ENCODE measurements at places on chromosomes 2 and 18.

DNA sequence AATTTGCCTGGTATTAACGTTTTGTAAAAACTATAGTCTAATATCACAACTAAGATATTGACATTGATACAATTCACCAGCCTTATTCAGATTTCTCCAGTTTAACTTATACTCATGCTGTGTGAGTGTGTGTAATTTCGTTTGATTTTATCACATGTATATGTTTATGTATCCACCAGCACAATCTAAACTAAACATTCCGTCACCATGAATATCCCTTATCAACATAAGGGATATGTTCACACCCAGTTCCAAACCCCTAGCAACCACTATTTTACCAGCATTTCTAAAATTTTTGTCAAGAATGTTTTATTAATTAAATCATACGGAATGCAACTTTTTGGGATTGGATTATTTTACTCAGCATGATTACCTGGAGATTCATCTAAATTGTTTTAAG is 450.3 kb downstream of the FBXO15 start:
- no peak for DNase-seq

DNA sequence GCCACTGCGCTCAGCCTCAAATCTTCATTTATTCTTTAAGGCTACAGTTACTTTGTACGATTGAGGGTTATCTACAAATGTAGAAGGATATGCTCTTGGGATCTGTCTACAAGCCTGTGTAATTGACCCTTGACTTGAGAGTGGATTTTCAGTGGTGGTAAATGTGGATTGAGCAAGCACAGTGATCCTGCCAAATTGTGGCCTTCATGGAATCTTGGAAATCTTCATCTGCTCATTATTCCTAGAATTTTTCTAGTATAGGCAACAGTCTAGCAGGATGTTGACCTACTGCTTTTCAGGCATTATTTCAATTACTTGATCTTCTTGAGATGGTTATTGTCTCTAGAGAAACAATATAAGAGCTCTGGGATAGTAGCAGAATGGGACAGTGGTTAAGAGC is 226.1 kb upstream of the REV1 start:
- no peak for DNase-seq

DNA sequence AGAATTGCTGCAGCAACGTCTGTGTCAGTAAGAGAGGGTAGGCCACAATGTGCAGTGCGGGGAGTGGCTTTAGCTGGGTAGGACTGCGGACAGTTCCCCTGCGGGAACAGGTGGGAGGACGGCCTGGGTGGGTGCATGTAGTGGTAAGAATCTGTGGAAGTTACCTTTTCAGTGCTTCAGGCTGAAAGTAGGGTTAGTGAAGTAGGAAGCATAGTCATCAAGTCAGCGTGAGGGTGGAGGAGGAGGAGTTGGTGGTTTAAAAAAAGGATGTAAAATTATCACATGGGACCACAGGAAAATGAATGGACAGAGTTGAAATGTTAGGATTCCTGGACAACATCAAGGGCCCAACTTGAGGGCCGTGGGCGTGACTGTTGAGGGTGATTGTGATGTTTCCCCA is 13.2 kb downstream of the CEP192 start:
- DNase-seq, result no peak

GRCh38 chr2:47083886-47084687 is 71.0 kb downstream of the STPG4 start:
- DNase-seq, result no peak

GRCh38 chr2:68537011-68537410 is 69.6 kb downstream of the APLF start:
- no peak for DNase-seq

DNA sequence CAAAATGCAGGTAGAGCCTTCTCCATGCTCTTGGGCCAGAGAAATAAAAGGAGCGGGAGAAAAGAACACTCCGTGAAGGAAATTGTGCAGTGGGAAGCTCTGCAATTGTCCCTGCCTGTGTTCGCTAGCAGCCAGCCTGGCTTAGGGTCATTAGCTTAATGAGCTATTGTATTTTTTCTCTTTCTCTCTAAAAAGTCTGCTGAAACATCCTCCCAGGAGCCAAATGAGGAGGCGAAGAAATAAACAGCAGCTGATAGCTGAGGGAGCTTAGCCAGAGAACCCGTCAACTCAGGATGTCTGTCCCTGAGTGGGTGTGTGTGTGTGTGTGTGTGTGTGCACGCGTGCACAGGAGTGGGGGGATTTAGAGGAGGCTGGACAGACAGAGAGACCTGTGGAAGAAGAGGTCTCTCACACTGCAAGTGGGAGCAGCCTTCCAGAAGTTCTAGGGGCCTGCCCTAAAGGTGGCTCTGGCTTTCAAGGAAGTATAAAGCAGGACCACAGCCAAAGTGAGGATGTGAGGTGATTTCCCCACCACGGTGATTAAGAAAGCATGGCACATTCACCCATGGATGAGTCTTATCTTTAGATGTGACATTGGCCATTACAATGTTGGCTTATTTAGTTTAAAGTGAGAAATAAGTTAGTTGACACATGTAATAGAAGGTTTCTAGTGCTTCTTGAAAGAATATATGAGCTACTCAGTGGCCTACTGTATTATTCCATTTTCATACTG is 690.4 kb downstream of the RNF144A start:
- no peak for DNase-seq

DNA sequence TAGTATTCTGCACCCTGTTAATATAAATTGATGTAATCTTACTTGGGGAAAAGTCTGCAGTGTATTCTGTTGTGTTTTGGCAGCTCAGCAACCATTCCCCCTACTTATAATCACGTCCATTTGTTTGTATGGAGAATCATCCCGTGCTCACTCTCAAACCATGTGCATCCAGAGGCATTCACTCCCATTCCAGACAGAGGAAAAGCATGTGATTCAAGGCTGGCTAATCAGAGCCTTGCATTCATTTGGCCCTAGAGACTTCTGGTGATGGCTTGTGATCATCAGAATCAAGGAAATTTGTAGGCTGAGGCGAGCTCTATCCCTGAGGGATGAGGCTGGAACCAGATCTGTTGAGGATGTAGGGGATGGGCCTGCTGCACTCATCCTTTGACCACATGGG is 5.1 kb upstream of the WIPF1 start:
- DNase-seq, result no peak

- DNase-seq, result no peak
Observed at GRCh38 chr18:31557446-31557845, 34.2 kb upstream of the TTR start.

DNA sequence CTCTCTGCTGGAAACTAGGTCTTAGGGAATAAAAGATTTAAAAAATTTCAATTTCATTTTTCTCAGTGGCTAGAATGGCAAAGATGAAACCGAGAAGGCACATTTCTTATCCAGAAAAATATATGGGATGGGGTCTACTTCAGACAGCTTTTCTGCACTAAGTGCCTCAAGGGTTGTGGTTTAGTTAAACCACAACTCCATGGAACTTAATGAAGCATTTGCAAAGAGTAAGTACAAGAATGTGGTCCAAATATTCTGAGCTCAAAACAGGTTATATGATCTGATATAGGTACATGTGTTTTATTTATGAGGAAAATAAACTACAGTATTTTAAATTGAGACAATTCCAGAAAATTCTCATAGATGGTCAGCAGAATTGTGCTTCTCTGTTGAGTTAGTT is 101.8 kb upstream of the FZD5 start:
- DNase-seq, result no peak

GRCh38 chr2:241773511-241774418 is 2.9 kb upstream of the GAL3ST2 start:
- no peak for DNase-seq

DNA sequence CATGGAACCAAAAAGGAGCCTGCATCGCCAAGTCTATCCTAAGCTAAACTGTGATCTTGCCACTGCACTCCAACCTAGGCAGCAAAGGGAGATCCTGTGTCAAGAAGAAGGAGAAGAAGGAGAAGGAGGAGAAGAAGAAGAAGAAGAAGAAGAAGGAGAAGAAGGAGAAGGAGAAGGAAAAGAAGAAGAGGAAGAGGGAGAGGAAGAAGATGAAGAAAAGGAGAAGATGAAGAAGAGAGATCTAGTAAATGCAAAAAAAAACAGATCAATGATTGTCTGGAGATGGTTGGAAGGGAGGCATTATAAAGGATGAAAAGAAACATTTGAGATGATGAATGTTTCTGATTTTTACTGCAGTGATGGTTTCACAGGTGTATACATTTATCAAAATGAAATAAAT is 1629.0 kb upstream of the PIK3C3 start:
- no peak for DNase-seq

GRCh38 chr18:58572181-58572580 is 56.7 kb downstream of the ALPK2 start:
- no peak for DNase-seq

GRCh38 chr2:147855977-147856376 is 11.1 kb downstream of the ACVR2A start:
- no peak for DNase-seq

DNA sequence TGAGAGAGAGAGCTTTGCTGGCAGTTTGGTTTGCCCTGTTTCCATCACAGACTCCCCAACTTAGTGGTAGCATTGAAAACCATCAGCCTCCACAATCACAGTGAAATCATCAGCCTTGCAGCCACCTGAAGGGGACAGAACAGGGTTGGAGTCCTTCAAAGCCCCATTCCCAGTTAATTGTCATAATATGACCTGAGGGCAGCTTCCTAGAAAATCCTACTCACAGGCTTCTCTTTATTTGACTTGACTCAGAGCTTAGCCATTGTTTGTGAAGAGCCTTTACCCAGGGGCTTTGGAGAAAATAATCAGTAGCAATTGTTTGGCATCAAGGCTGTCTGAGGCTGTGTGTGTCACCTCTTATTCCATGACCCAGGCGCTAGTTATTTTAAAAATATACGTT is 308.7 kb downstream of the CBLN2 start:
- no peak for DNase-seq

GRCh38 chr2:12971581-12972365 is 255.0 kb downstream of the TRIB2 start:
- no peak for DNase-seq

DNA sequence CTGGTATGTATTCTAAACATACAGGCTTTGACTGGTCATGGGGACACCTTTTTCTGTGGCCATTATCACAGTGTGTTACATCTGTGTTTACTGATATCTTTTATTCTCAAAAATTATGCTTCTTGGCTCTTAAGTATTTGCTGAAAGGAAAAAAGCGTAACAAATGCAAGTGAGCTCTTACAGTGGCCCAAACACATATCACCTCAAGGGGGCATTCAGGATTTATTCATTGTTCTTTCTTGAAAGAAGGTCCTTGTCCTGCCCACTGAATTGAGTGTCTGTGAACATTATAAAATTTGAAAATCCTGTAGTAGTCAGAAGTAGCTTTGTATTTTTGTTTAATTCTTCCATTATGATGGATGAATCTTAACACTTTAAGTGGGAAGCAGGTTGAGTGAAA is 454.5 kb downstream of the XIRP2 start:
- DNase-seq, result no peak

DNA sequence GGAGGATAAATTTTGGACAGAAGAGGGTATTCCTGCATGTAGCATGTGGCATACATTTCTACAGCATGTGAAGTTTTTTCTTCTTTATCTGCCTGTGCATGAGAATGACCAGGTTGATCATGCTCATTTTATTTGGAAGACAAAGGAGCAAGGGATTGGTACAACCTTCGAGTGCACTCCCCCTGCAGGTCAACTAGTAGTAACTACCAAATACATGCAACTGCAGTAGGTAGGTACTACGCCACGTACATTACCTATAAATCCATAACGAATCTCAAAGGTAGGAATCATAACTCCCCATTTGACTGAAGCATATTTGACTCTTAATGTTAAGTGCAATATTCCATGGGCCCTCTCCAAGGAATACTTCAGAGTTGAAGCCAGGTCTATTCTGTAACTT is 763.9 kb downstream of the TSN start:
- DNase-seq, result no peak

DNA sequence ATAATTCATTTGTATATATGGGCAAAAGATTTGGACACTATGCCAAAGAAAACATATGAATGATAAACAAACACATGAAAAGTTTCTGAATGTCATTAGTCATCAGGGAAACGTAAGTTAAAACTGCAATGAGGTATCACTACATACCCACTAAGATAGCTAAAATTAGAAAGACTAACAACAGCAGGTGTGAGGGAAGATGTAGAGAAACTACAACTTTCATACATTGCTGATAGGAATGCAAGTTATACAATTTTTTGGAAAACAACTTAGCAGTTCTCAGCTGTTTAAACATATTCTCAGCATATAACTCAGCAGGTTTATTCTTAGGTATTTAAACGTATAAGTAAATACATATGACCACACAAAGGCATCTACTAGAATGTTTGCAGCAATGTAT is 563.5 kb upstream of the KLHL29 start:
- DNase-seq, result no peak

DNA sequence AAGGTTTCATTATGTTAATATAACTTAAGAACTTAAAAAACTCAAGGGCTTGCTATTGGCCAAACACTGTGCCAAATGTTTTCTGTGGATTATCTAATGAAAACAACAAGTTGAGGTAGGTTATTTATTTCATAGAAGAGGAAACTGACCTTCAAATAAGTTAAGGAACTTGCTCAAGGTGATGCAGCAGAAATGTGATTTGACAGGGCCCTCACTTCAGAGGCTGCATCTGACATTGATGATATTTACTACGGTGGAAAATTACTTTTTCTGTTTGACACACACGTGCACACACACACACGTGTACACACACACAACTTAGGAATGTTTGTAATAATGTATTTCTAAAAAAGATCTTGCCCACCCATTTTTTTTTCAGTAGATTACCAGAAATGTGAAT is 137.2 kb upstream of the CXCR4 start:
- no peak for DNase-seq

DNA sequence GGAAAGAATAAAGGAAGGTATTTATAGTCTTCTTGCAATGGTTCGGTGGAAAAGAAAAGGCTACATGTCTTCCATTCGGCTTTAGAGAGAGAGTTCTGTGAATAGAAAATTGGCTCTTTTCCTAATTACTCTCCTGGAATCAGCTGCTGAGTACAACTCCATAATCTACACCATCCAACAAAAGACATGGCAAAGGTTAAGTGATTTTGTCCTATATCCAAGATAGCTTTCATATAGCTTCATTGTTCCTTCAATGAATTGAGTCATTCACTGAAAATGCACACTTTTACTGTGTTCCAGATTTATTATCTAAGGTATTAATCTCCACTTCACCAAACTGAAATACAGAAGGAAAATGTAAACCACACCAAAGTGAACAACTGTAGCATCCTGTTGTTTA is 514.5 kb downstream of the LRRTM4 start:
- DNase-seq, result no peak

All from central memory CD8-positive, alpha-beta T cell (primary cell).